Pericardium fibroblast (primary cell): ENCODE measurements at places on chromosomes 5 and 9. TPM values are rescaled to one million over a fixed set of nuclear protein-coding genes. Genes with fewer than 3 reads are reported as not detected.

SLC27A6 gene
- 0.51 TPM in 1 of 2 replicates, not detected in the other for total RNA-seq

GNA14 gene
- total RNA-seq, result 0.09 and 13.7 TPM in 2 replicates

ROR2 gene
- 49.7 TPM in 2 replicates for total RNA-seq

EPB41L4A gene
- 14.2 TPM in 1 of 2 replicates, not detected in the other for total RNA-seq

SLC46A2 gene
- total RNA-seq, result not detected in 2 replicates

GTF3C4 gene
- total RNA-seq, result 9.5 and 13.4 TPM in 2 replicates

TAF1L gene
- total RNA-seq, result not detected in 2 replicates

SLC22A4 gene
- total RNA-seq, result 1.5 and 1.6 TPM in 2 replicates

SH2D3C gene
- total RNA-seq, result 0.23 and 0.94 TPM in 2 replicates

GLT6D1 gene
- not detected in 2 replicates for total RNA-seq

OLFML2A gene
- total RNA-seq, result 26.7 and 102 TPM in 2 replicates

SNCB gene
- not detected in 2 replicates for total RNA-seq

SH3TC2 gene
- 1.9 and 2.2 TPM in 2 replicates for total RNA-seq

LCN9 gene
- not detected in 2 replicates for total RNA-seq

WDR38 gene
- not detected in 2 replicates for total RNA-seq

THBS4 gene
- total RNA-seq, result 1.1 and 2.6 TPM in 2 replicates

TRPM6 gene
- under 0.01 TPM in 1 of 2 replicates, not detected in the other for total RNA-seq

IL9 gene
- not detected in 2 replicates for total RNA-seq

COL23A1 gene
- 0.60 TPM in 1 of 2 replicates, not detected in the other for total RNA-seq

LMNB1 gene
- total RNA-seq, result 3.9 and 6.5 TPM in 2 replicates

CTNND2 gene
- total RNA-seq, result 2.6 TPM in 1 of 2 replicates, not detected in the other

NOTCH1 gene
- 9.4 and 13.8 TPM in 2 replicates for total RNA-seq

PRKAA1 gene
- total RNA-seq, result 52.7 and 64.0 TPM in 2 replicates

PCDHB16 gene
- total RNA-seq, result under 0.01 and 1.1 TPM in 2 replicates

PCDH1 gene
- 5.6 and 7.5 TPM in 2 replicates for total RNA-seq

KDM3B gene
- total RNA-seq, result 19.0 and 27.5 TPM in 2 replicates

PCDHB15 gene
- total RNA-seq, result under 0.01 and 0.12 TPM in 2 replicates

ANKRA2 gene
- 15.4 and 30.4 TPM in 2 replicates for total RNA-seq

PLAC8L1 gene
- total RNA-seq, result not detected in 2 replicates

SPINK9 gene
- not detected in 2 replicates for total RNA-seq

CDO1 gene
- 7.9 and 25.1 TPM in 2 replicates for total RNA-seq

WNT8A gene
- total RNA-seq, result not detected in 2 replicates

GDF9 gene
- under 0.01 TPM in 2 replicates for total RNA-seq

DDX4 gene
- total RNA-seq, result not detected in 2 replicates

CTXN3 gene
- not detected in 2 replicates for total RNA-seq

LECT2 gene
- not detected in 2 replicates for total RNA-seq

FCN2 gene
- total RNA-seq, result not detected in 2 replicates

CAMK2A gene
- total RNA-seq, result not detected in 2 replicates

ARL14EPL gene
- not detected in 2 replicates for total RNA-seq

FLT4 gene
- total RNA-seq, result 0.12 and 1.8 TPM in 2 replicates

ADAMTS13 gene
- total RNA-seq, result 3.7 and 4.4 TPM in 2 replicates
